Activated CD8-positive, alpha-beta memory T cell treated with anti-CD3 and anti-CD28 coated beads, Interleukin-2, amount 50 U/mL, for 4 hours (primary cell): ENCODE measurements at places on chromosomes 16 and 17.

- no peak for DNase-seq
Observed at GRCh38 chr16:75402159-75402820, 31.0 kb downstream of the CFDP1 start.

DNA sequence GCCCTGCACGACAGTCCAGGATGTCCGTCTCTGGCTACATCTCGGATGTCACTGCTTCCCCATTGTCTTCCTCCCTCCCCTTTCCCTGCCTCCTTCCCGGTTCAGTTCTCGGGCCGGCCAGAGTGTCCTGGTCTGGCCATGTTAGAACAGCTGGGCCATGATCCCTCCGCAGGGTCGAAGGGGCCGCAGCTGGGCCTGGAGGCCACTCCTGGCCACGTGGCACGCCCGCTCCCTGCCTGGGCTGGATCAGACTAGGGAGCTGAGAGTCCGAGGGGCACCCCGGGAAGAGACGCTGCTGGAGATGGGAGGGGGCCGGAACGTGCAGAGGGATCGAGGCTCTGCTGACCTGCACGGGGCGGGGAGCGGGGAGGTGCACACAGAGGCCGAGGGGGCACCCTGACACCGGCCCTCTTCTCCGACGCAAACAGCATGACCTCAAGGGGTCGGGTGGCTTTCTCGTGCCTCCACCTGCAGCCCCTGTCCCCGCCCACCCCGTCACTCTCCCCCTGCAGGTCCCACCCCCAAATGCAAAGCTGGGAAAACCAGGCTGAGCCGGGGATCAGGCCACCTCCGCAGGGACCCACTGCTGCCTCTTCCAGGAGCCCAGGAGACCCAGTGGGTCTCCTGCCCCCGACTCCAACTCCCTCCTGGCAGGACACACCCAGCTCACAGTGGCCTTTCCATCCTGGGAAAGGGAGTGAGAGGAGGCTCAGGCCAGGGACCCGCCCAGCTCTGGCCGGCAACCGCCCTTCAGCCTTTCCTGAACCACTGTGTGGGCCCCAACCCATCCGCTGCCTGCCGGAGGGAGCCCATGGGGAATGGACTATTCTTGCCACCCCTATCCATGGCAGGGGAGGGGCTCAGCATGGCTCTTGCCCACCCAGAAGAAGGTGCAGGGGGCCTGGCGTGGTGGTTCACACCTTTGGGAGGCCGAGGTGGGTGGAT, 38.5 kb downstream of the CTU2 start:
- DNase-seq, result no peak

GRCh38 chr16:19400711-19401110, 17.0 kb upstream of the TMC5 start:
- no peak for DNase-seq

- DNase-seq, result no peak
Observed at GRCh38 chr17:78952706-78953105, 27.0 kb downstream of the LGALS3BP start.

- no peak for DNase-seq
Observed at GRCh38 chr16:66888647-66889615, 8.6 kb downstream of the PDP2 start.

- DNase-seq, result no peak
Observed at GRCh38 chr17:65011966-65012365, 44.6 kb downstream of the GNA13 start.

GRCh38 chr17:55284944-55285339, 20.2 kb downstream of the HLF start:
- DNase-seq, result no peak

DNA sequence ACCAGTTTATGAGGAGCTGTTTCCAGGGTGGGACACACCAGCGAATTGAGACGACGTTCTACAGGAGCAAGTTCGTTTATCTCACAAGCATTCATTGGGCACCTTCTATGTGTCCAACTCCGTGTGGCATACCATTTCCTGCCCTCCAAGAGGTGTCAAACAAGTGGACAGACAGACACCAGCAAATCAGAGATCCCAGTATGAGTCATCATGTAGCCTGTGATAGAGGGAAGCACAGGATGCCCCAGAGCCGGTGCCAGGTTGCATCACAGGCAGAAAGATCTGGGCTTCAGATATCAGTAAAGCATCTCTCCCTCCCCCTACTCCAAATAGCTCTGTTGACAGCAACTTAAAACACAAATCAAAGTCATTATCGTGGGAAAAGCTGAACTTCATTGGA, 31.8 kb upstream of the MAF start:
- DNase-seq, result no peak

- no peak for DNase-seq
Observed at GRCh38 chr17:57810721-57811637, 38.9 kb downstream of the MRPS23 start.

GRCh38 chr17:79776376-79777119, 1.4 kb upstream of the CBX2 start:
- no peak for DNase-seq

- DNase-seq, result no peak
Observed at GRCh38 chr16:62033065-62033464, 3.2 kb downstream of the CDH8 start.

DNA sequence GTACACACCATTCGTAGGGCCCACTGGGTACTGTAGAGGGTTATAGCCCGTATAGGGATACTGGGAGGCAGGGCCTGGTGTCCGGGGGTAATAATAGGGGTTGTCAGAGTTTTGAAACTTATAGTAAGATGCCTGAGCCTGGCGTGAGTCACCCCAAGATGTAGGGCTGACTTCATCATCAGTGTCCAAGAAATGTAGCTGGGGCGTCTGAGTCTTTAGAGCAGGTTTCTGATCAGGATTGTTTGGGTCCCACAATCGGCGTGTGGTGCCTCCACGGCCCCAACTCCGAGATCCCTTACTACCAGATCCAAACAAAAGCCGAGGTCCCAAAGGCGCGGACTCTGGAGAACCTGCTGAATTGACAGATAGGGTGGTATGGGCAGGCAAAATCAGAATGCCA, 4.4 kb downstream of the SMG6 start:
- DNase-seq, result no peak

DNA sequence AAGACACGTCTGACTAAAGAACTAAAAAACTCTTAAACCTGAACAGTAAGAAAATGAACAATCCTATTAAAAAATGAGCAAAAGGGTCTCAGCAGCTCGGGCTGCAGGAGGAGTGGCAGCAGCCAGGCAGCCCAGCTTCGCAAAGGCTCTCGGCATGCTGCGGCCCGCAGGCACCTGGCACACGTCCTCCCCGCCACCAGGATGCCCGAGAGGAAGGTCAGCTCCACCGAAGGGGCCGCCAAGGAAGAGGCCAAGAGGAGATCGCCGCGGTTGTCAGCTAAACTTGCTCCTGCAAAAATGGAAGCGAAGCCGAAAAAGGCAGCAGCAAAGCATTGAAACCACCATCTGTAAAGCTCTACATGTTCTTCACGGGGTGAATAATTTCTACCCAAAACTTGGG, 173.5 kb downstream of the BCAS3 start:
- DNase-seq, result no peak

DNA sequence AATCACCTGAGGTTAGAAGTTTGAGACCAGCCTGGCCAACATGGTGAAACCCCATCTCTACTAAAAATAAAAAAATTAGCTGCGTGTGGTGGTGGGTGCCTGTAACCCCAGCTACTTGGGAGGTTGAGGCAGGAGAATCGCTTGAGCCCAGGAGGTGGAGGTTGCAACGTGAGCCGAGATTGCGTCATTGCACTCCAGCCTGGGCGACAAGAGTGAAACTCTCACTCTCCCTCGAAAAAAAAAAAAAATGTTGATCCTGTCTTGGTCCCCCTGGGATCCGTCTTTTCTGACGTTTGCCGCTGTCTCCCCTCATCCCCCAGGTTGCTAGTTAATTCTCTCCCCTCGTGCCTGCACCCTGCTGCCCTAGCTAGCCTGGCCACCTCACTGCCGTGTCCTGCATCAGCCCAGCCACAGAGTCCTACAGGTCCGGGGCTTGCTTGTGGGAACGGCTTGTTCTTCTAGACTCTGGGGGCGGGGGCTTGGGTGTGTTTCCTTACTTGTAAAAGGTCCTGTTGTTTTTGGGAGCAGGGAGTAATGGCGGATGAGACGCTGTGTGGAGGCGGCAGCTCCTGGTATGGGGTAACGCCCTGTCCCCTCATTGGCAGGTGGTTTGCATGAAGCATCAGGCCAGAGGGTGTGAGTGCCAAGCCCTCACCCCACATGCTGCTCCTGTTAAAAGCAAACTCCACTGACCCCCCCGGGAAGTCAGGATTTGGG, 44.6 kb downstream of the PGS1 start:
- DNase-seq, result no peak

DNA sequence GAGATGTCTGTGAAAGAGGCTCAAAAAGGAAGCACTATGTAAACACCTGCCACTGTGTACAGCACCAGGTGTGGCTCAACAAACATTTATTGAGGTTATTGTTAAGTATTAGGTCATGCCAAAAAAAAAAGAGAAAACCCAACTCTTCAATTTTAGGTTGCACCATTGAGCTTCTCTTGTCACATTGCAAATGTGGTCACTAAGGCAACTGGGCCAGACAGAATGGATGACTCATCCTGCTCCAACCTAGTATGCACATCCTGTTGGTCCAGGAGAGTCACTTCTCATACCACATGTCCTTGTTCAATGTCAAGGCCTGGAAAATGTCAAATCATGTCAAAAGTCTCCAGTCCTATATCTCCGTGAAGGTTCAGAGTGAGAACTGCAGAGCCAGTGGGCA, 25.0 kb downstream of the HOXB1 start:
- DNase-seq, result peak; percentile 26

- DNase-seq, result no peak
Observed at GRCh38 chr17:44318077-44318892, 6.3 kb downstream of the SLC25A39 start.

GRCh38 chr16:65446427-65446826, 324.6 kb upstream of the CDH11 start:
- no peak for DNase-seq

DNA sequence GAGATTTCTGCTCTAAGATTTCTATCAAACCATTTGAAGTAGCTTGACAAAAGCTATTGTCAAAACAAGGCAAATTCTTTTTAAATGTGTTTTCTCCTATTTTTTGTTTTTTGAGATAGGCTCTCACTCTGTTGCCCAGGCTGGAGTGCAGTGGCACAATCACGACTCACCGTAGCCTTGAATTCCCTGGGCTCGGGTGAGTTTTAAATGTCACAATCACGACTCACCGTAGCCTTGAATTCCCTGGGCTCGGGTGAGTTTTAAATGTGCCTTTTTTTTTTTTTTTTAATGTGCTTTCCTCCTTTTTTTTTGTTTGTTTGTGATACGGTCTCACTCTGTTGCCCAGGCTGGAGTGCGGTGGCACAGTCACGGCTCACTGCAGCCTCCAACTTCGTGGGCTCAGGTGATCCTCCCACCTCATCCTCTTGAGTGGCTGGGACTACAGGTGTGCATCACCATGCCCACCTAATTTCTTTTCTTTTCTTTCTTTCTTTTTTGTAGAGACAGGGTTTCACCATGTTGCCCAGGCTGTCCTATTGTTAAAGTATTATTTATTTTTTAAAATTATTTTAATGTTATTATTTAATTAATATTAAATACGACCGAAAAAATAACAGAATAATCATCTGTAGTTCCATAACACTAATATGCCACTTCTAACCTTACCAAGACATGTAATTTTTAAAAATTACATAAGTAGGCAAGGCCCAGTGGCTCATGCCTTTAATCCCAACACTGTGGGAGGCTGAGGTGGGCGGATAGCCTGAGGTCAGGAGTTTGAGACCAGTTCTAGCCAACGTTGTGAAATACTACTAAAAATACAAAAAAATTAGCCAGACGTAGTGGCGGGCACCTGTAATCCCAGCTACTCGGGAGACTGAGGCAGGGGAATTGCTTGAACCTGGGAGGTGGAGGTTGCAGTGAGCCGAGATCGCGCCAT, 69.7 kb upstream of the FA2H start:
- DNase-seq, result no peak

- DNase-seq, result peak; percentile 62
Observed at GRCh38 chr17:73710095-73710592, 65.9 kb upstream of the SDK2 start.

DNA sequence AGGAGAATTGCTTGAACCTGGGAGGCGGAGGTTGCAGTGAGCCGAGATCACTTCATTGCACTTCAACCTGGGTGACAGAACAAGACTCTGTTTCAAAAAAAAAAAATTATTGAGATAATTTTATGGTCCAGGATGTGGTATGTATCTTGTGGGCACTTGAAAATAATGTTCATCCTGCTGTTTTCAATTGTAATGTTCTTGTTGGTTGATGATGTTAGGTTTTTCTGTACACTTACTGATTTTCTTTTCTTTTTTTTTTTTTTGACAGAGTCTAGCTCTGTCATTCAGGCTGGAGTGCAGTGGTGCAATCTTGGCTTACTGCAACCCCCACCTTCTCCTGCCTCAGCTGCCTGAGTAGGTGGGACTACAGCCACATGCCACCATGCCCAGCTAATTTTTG, 29.7 kb downstream of the TBX21 start:
- DNase-seq, result no peak

DNA sequence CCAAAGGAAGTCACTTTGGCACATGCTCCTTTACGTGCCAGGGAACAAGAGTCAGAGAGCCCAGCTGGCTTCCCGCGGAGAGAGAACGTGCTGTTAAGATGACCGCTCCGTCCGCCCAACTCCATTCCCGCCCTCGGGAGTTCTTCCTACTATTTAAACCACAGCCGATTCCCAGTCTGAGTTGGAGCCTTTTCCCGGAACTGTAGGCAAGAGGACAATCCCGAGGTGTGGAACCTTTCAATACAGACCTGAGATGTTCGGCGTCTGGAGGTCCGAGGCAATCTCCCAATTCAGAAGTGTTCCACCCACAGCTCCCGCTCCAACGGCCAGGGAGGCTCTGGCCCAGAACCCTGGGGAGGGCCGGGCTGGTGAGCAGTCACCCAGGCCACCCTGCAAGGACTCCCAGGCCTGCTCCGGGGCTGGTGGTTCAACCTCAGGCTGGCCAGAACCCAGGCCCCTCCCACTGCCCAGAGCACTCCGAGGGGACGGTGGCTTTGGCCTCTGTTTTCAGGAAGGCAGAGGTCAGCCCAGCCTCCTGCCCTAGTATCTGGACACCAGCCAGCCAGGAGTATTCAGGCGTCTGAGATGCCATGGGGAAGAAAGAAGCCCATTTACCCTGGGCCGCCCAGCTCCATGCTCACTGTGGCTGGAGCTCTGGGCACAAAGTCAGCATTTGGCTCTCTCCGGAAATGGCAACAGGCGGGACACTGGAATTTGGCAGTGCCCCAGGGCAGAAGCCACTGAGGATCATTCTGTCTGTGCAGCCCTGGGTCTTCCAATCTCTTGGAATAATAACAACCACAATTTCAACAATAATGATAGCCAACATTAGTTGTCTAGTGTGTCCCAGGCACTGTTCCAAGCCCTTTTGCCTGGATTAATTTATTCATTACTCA, 21.4 kb downstream of the EMP2 start:
- DNase-seq, result no peak

DNA sequence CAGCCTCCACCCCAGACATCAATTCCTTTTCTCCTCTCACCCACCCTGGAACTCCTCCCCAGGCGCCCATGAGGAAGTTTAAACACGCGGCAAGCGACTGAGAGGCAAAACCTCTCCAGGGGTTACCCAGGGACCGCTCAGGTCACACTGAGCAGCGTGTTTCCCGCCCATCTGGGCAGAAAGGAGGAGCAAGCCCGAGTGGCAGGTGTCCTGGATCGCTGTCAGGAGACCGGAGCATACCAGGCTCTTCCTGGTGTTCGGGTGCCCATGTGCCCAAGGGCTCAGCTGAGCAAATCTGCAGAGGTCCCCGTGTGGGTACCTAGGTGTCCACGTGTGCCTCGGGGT, 491 bp downstream of the SLC25A19 start:
- no peak for DNase-seq
